ENCODE measurements at places on chromosomes 3 and 15. TPM values are rescaled to one million over a fixed set of nuclear protein-coding genes. Genes with fewer than 3 reads are reported as not detected.

IQCF5 gene
- total RNA-seq = not detected

DNA sequence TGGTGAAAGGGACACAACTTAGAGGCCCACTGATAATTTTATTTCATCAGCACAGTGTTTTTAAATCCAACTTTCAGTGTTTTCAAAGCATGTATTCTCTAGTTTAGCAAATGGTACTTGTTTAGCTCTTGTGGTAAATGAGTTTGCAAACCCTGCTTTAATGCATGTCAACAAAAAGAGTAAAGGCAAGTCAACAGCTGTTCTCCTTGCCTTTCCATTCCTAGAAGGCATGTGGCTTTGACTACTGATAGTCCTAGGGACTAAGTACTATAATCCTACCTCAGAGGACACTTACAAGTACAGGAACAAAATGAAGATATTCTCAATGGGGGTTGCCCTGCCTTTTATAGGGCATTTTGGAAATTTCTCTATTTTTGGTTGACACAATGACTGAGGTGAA, 13.1 kb downstream of the NPTN start:
- DNase-seq = no peak

- DNase-seq = no peak
Measured at GRCh38 chr15:62124973-62125303, 40.1 kb downstream of the C2CD4B start.

DNA sequence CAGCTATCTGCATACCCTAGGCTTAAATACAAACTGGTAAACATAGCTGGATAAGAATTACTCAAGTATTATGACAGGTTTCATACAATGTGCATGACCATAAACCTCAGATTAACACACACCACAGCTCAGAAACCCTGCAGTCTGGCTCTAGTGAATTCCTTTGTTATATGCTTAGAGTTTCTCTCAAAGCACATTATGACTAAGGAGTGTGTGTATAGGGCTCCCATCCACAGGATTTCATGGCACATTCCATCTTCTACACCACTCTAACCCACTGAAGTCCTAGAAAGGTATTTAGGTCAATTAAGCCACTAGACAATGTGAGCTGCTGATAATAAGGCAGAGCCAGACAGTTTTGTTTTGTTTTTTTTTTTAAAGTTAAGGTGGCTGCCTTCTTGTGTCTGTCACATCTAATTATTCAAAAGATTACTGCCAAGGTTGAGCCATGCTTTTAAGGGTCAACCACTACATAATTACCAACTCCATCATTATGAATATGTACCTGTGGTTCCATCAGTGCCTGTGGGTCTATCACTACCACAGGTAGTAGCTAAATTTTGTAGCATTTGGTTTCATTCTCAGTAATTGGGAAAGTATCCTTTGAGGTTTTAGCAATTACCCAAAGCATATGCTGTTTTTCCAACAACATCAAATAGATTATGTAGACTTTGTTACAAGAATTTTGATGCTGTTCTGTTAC, 107.0 kb downstream of the ALCAM start:
- DNase-seq = no peak
